Glutamatergic neuron (in vitro differentiated cells): ENCODE measurements at places on chromosomes 7 and 10. TPM values are rescaled to one million over a fixed set of nuclear protein-coding genes. Genes with fewer than 3 reads are reported as not detected.

PCDH15 gene
- 0.64 TPM for total RNA-seq

GPR26 gene
- total RNA-seq = 0.10 TPM

YAE1 gene
- 43.6 TPM for total RNA-seq

MRC1 gene
- 7.9 TPM for total RNA-seq

SEMA3E gene
- total RNA-seq = 0.96 TPM

NKX1-2 gene
- 0.59 TPM for total RNA-seq

- H3K27me3 ChIP-seq = no peaks in the 10 kb centered on the region
- H3K4me3 ChIP-seq = no peak overlapping the region
- H3K36me3 ChIP-seq = no peaks in the 10 kb centered on the region
- no peak overlapping the region for H3K27ac ChIP-seq
These were observed 161.5 kb upstream of the PRKCQ start for GRCh38 chr10:6741541-6741941.

- DNase-seq = no peak
- peaks cover 35% of the 10 kb centered on the region for H3K4me1 ChIP-seq
- peaks cover 9% of the 10 kb centered on the region for H3K27me3 ChIP-seq
- no peaks in the 10 kb centered on the region for H3K36me3 ChIP-seq
These were observed 208.7 kb upstream of the ZNF32 start for GRCh38 chr10:43857206-43857930.

- no peak overlapping the region for H3K4me3 ChIP-seq
- H3K27ac ChIP-seq = no peak overlapping the region
- DNase-seq = no peak
- H3K4me1 ChIP-seq = no peaks in the 10 kb centered on the region
These were observed 212.8 kb downstream of the PTEN start for GRCh38 chr10:88076027-88076880.

GRCh38 chr7:26186364-26187311, 13.9 kb downstream of the HNRNPA2B1 start:
- peaks cover 3% of the 10 kb centered on the region for H3K4me1 ChIP-seq
- DNase-seq = no peak
- no peak overlapping the region for H3K4me3 ChIP-seq
- no peaks in the 10 kb centered on the region for H3K36me3 ChIP-seq

GRCh38 chr7:41892356-41893100, 189.6 kb upstream of the INHBA start:
- no peaks in the 10 kb centered on the region for H3K27me3 ChIP-seq
- DNase-seq = no peak
- no peak overlapping the region for H3K27ac ChIP-seq
- H3K36me3 ChIP-seq = no peaks in the 10 kb centered on the region
- H3K4me3 ChIP-seq = no peak overlapping the region
